Mesenteric fat pad (tissue), 1 donor: ENCODE measurements at places on chromosomes 7 and 10.

GRCh38 chr7:134509010-134509409, 18.4 kb upstream of the AKR1B10 start:
- no peak for DNase-seq

GRCh38 chr7:159328096-159328495, 183.4 kb upstream of the VIPR2 start:
- no peak for DNase-seq

DNA sequence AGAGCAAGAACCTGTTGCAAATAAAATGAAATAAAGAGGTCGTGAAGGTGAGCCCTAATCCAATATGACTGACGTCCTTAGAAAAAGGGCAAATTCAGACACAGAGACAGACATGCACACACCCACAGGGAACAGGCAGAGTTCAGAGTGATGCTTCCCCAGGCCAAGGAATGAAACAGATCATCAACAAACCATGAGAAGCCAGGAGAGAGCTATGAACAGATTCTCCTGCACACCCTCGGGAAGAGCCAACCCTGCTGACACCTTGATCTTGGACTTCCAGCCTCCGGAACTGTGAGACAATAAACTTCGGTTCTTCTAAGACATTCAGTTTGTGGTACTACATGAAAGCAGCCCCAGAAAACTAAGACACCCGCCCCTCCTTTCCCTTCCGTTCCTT, 290.4 kb upstream of the KLF6 start:
- no peak for DNase-seq

- no peak for DNase-seq
Observed at GRCh38 chr7:17844022-17844421, 96.3 kb downstream of the SNX13 start.

- peak; percentile 83 for DNase-seq
Observed at GRCh38 chr10:128070721-128071416, 55.4 kb downstream of the MKI67 start.

GRCh38 chr7:157485361-157485831, 148.6 kb downstream of the DNAJB6 start:
- peak; percentile 76 for DNase-seq

DNA sequence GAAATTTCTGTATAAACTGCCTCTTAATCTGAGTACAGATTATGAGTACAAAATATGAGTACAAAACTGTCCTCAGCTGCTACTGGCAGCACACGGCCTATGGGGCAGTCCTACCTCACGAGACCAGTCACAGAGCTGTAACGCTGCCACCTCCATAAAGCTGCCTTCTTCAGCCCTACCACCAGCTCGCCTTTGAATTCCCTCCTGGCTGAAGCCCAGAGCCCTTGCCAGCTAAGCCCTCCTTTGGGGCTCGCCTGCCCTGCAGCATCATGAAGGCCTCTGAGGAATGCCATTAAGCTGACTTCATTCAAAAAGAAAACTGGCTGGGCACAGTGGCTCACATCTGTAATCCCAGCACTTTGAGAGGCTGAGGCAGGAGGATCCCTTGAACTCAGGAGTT, 180.0 kb upstream of the SH2B2 start:
- DNase-seq, result peak; percentile 6

DNA sequence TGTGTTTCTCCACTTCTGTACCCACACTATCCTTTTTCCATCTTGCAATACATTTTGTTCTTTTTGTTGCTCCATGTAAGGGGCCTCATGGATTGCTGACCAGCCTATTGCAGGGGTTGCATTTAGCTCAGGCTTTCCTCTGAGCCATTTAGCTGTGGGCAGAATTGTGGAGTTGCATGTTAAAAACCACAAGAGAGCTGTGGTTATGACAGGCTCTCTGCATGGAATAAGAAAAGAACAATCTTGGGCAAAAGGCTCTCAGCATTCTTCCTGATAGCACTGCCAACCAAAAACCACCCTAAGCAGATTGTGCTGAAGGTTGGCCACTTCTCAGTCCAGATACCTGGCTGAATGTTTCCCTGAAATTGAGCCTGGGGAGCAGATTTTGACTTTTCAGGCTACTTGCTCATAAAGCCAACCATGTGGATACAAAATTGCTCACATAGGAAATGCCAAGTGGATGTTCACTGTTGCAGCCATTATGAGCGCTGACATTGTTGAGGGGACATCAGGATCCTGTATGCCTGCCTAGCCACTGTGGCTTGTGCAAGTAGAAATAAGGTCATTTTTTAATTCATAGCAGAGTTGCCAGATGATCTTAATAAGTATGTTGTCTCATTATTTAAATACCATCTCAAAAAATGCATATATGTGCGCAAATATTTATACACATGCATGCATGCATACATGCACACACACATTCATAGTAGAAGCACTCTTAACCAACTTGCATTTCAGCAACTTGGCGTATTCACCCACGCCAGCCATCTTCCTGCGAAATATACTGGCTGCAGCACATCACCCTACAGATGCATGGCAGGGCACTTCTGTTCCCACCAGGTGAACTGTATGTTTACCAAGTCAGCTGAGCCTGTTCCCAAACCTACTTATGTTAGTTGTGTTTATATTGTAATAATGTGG, 695.4 kb downstream of the LRMDA start:
- DNase-seq, result no peak

GRCh38 chr7:137981668-137982067, 20.2 kb downstream of the CREB3L2 start:
- DNase-seq, result no peak

DNA sequence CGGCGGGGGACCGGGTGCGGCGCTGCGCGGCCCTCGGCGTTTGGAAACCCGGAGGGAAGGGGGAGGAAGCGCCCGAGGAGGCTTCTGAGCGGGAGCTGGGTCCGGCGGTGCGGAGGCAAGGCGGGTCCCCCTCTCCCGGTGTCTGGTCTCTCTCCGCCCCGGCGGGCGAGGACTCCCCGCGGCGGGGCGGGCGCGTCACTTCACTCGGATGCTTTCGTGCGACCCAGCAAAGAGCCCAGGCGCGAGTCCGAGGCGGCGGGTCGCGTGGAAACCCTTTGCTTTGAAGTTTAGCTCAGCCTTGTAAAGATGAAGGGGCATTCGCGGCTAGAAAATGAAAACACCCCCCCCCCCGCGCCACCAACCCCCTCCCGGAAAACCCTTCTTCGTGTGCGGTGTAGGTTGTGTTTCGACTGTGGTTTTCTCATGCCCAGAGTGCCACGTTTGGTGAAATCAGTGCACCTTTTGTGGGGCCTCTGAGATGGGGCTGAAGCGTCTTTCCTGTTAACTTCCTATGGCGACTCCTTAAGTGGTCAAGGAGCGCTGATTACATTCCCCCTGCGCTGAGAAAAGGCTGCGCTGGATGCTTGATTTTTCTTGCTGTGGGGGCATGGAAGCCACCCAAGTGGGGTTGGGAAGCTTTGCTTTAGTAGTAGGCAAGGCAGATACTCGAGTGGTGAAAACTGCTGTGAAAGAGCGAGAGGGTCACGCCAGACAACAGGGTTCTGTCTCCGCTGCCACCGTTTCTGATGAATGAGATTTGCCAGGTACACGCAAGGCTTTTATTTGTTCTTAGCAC, 876 bp downstream of the GNAI1 start:
- DNase-seq, result no peak

DNA sequence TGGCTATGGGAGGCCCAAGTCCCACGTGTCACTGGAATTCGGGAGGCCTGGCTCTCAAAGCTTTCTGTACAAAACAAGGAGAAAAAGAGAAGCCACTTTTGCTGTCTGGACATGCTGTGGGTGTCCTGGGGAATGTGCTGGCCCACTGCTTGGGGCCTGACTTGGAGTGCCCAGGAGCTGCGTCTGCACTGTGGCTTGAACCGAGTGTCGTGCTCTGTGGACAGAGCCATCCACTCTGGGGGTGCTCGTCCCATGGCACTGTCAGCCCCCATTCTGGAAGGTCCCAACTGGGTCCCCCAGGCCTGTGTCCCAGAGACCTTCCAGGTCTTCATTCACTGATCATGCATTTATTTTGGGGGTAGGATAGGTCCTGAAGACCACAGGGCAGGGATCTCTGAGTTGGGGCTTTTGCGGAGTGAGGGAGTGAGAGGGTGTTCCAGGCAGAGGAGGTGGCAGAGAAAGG, 138.0 kb downstream of the LHPP start:
- DNase-seq, result no peak

GRCh38 chr7:30411173-30411572, 67.4 kb downstream of the NOD1 start:
- DNase-seq, result no peak

- no peak for DNase-seq
Observed at GRCh38 chr10:125061557-125062226, 98.7 kb downstream of the CTBP2 start.

GRCh38 chr10:90344226-90344625, 513.6 kb downstream of the HTR7 start:
- no peak for DNase-seq

DNA sequence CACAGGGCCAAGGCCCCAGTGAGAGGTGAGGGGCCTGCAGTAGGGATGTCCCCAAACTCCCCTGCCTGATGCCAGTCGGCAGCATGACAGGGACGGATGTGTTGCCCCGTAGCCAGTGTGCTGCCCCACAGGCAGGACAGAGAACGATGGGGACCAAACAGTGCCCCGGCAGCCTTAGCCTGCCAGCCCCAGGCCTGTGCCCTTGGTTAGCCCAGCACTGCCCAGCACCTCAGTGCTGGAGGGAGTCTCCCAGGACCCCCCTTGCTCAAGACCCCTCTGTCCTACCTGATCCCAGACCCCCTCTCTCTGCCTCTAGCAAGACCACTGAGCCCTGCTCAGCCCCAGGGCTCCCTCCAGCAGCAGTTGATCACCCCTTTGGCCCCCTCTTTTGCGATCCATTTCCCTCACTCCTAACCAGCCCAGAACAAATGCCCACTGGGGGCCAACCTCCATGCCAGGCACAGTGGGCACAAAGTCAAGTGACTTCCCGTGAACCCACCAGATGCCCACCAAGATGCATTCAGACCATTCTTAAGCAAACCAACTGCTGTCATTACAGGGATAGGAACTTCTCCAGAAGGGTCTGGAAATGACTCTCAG, 34.0 kb downstream of the OAT start:
- peak; percentile 78 for DNase-seq

- DNase-seq, result peak; percentile 81
Observed at GRCh38 chr10:48451969-48452878, 145.7 kb downstream of the MAPK8 start.

DNA sequence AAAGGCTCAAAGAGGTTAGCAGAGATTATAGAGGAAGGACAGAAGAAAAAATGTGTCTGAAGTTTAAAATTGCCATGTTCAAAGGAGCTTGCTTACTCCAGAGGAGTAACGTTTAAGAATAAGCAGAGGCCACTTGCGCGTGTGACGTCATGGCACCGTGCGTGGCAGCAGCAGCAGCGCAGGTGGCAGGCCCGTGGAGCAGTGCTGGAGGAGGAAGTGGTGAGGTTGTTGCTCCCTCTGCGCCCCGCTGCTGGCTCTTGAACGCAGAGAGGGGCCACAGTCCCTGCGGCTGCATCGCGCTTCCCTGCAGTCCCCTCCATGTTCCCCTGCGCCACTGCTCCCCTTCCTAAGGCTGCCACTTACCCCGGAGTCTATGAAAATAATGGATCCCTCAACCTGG, 37.5 kb downstream of the GDI2 start:
- no peak for DNase-seq

- no peak for DNase-seq
Observed at GRCh38 chr7:24899905-24900304, 80.1 kb downstream of the OSBPL3 start.

DNA sequence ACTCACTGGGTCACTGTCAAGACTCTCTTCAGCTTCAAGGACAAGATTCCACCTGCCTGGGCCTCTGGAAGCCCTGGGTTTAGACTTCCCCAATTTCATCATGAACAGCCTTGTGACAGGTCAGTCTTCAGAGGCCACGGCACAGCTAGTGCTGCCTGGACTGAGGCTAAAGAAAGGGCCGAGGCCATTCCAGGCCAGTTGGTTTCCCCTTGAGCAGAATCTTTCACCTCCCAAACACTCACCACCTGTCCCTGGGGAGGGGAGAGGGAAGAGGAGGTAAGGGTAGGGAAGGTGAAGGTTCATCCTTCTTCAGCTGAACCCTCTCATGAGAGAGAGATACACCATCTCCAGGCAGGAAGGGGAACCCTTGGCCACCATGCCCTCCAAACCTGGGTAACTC, 24.3 kb downstream of the HSPA12A start:
- DNase-seq, result no peak

DNA sequence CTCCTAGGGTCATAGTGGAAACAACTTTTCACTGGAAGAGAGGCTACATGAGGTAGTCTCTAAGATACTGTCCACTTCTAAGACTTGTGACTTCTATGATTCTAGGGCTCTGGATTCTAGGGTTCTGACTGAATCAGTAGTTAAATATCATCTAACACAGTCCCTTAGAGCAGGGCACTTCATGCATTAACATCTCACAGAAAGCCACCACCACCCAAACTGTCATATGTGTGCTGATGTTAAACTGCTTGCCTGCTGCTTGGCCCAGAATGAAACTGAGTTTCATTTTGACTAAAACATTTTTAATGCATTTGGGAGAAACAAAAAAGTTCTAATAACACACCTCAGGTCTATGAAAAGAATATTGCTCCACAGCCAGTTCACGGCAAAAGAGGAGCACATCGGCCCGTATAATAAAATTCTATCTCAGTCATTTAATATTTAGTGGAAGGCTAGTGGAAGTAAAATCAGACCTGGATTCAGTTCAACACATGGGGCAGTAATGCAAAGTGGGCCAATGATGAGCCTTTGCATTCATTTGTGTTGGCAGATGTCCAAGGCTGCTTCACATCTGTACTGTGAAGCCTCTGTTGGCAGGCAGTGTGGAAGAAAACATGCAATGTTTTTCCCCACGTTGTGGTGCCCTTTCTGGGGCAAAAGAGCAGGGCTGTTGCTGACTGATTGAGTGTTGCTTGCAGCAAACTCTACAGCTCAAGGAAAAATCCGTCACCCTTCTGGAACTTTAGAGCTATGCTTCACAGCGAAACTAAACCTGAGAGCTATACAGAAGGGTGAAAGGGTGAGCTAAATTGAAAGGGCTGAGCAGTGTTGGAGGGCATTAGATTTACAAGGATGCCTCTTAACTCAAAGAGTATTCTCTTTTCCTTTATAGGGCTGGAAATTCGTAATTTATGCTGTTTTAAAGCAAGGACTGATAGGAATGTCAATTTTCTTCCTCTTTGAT, 33.5 kb upstream of the AUTS2 start:
- DNase-seq, result no peak

DNA sequence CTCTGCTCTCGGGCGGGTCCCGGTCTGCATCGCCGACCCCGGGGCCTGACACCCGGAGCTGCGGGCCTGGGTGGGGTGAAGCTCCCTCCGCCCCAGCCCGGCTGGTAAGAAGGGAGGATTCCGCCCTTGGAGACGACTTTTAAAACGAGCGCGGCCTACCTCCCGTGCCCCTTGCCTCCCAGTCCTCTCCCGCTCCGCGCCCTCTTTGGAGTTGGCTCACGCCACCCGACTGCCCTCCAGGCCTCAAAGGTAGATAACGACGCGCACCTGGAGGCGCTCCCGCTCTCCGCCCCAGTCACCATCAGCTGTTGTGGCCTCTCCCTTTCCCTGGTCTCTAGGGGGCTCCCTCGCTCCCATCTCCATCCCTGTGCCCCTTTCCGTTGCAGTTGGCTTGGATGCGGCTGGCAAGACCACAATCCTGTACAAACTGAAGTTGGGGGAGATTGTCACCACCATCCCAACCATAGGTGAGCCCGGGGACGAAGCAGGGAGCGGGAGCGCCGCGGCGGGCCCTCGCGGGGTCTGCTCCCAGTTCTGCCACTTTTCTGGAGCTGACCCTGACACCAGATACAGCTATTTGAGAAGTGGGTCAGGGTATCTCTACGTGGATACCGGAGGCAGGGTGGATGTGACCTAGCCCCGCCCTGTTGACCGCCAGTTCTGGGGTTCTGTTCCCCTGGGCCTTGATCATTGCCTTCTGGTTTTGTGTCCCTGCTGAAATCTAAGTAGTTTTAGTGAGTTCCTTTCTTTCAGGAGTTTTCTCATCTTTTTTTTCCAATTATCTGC, 679 bp downstream of the ARF5 start:
- DNase-seq, result no peak
